G401 (cell line): ENCODE measurements at places on chromosomes 7 and 10. TPM values are rescaled to one million over a fixed set of nuclear protein-coding genes. Genes with fewer than 3 reads are reported as not detected.

DNA sequence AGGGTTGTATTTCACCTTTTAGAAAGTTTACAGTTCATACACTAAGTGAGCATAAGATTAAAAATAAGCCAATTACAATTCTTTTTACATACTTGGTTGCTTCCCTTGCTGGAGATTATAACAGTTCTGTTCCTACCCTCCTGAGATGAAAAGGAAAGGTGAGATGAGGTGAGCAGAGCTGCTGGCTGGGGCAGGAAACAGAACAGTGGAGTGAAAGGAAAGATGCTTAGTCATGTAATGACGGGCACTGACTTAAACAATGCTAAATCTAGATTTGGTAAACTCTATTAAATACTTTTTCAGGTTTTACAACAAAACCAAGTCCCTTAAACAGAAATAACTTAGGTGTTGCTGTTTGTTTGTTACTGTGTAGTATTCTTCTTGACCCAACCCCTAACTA is 19.9 kb upstream of the ZEB1 start:
- no peak for DNase-seq

GRCh38 chr7:20797462-20798080 is 10.9 kb upstream of the SP8 start:
- no peak for DNase-seq

GRCh38 chr7:140403878-140404564 is at the start of gene RAB19:
RAB19 (plus strand) TSS chr7:140404058; CDS start chr7:140407647, 3,589 bp downstream.
- no peak for DNase-seq

- DNase-seq, result no peak
Observed at GRCh38 chr7:136877990-136878389, 9.5 kb downstream of the CHRM2 start.

DNA sequence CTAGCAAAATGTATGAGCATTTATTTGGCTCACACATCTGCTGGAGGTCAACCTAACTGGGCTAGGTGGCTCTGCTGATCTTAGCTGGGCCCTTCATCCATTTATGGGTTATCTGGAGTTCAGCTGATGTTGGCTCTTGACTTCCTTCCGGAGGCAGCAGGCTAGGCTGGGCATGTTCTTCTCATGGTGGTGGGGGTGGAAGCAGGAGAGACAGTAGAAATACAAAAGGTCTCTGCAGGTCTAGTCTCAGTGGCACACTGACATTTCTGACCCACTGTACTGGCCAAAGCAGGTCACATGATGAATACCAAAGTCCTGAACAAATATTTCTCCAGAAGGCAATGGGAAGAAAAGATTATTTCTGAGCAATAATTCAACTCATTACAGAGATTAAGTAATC is 334.6 kb downstream of the CRPPA start:
- no peak for DNase-seq

- DNase-seq, result no peak
Observed at GRCh38 chr7:51786284-51786683, 469.7 kb upstream of the COBL start.

- DNase-seq, result no peak
Observed at GRCh38 chr7:102975854-102976253, 63.1 kb downstream of the LRRC17 start.

DNA sequence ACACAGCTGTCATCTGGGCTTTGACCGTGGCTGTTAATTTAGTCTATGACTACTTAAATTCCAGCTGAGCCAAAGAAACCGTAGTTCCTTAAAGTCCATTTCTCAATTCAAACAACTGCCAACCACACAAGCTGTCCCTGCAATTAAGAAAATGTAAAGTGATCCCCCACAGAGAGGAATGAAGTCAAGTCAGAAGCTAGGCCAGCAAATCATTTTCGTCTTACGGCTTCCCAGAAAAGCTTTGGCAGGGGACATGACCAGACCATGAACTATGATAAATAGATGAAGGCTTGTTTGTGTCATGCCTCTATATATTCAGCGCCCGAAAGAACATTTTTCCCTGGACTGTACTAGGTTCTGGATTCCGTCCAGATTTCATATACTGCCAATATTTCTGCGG is 54.6 kb downstream of the HACD1 start:
- DNase-seq, result no peak

DNA sequence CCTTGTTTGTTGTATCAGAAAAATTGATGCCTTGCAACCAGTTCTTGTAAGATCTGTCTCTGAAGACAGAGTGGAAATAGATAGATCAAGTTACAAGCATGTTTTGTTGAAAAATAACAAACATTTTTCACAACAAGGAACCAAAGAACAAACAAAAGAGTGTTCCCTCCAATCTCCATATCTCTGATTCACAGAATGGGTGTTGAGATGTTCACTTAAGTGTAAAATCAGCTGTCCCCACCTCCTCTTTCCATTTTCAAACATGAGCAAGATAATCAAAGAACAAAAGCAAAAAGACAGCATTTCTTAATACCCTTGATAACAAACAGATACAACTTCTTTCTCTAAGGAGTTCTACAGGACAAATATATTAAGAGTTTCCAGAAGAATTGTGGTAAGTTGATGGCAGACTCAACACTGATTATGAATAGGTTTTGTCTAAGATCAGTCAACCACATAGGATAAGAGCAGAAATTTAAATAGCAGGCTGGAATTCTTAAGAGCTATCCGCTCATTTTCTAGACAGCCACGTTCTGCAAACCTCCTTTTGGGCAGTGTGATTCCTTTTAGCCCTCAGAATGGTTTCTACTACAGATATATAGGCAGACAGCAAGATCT is 970.9 kb upstream of the AUTS2 start:
- DNase-seq, result no peak

Gene CUZD1
- 1.7 and 1.8 TPM in 2 replicates for total RNA-seq

Gene SLC26A3
- not detected in 2 replicates for total RNA-seq

Gene CYP3A4
- total RNA-seq, result not detected in 2 replicates

Gene AGAP9
- 2.0 and 3.4 TPM in 2 replicates for total RNA-seq

Gene PSD
- 3.1 and 7.9 TPM in 2 replicates for total RNA-seq
